ENCODE measurements at places on chromosomes 1 and 21.

- no peak for DNase-seq
These were observed 101.1 kb downstream of the KAZN start for GRCh38 chr1:14699620-14700019.

- DNase-seq: no peak
These were observed 23.6 kb upstream of the GPR157 start for GRCh38 chr1:9152535-9152934.

DNA sequence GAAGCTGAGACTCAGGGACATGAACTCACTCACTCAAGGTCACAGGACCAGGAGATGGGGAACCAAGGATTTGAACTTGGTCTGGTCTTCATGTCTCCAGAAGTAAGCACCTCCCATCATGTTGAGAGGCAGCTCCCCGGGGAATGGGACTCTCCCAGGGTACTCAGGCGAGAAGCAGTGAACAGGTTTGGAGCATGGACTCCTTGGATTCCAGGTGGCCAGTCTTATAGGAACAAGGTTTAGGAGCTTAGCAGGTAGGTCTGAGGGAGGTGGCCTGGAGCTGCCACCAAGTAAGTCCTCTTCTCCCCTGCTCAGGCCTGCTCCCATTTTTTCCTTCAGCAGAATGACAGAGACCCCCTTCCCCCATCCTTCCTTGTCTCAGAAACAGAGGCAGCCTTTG, 14.9 kb upstream of the ARHGEF10L start:
- DNase-seq: no peak

DNA sequence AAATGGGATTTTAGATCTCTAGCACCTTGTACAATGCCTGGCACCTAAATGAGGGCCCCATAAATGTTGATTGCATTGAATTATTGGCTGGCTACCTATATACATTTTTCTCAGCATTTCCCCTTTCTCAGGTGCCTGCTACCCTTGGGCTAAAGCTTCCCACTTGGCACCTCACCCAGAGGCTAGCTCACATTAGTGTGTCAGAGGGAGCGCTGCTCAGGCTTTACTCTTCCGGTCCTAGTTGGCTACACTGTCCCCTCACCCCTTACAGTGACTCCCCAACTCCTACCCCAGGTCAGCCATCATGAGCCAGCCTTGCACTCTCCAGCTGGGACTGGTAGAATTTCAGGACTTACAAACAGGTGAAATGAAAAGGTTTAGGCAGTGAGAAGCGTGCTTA, 9.5 kb downstream of the TRAF5 start:
- DNase-seq: no peak

Data from GM12892 (cell line).